Fibroblast of villous mesenchyme (primary cell): ENCODE measurements at places on chromosomes 3 and 15. TPM values are rescaled to one million over a fixed set of nuclear protein-coding genes. Genes with fewer than 3 reads are reported as not detected.

PIERCE2 gene
- total RNA-seq = 1.3 TPM in 2 replicates

DVL3 gene
- total RNA-seq = 39.3 and 46.1 TPM in 2 replicates

GUCA1C gene
- total RNA-seq = not detected in 2 replicates

DNAH1 gene
- total RNA-seq = 4.7 and 4.8 TPM in 2 replicates

KPNA1 gene
- total RNA-seq = 32.2 and 44.0 TPM in 2 replicates

A4GNT gene
- under 0.01 TPM in 1 of 2 replicates, not detected in the other for total RNA-seq

PSTPIP1 gene
- total RNA-seq = not detected in 2 replicates

CAMK2N2 gene
- total RNA-seq = under 0.01 TPM in 1 of 2 replicates, not detected in the other

SEMA6D gene
- 3.0 and 17.4 TPM in 2 replicates for total RNA-seq

ZMYND10 gene
- 0.97 and 1.3 TPM in 2 replicates for total RNA-seq

STX19 gene
- not detected in 2 replicates for total RNA-seq

MYL3 gene
- 0.97 and 1.7 TPM in 2 replicates for total RNA-seq

KLHL40 gene
- total RNA-seq = not detected in 2 replicates

TJP1 gene
- 79.2 and 103 TPM in 2 replicates for total RNA-seq
